ENCODE measurements at places on chromosomes 4 and X. TPM values are rescaled to one million over a fixed set of nuclear protein-coding genes. Genes with fewer than 3 reads are reported as not detected.
A peak's percentile ranks its signal among the peaks of the same experiment; 100 is the strongest.

The CXCL11 gene
- not detected for total RNA-seq

The SHROOM2 gene
- 15.4 TPM for total RNA-seq

GRCh38 chrX:7330971-7331746 is 183.2 kb upstream of the PUDP start:
- DNase-seq, result no peak

DNA sequence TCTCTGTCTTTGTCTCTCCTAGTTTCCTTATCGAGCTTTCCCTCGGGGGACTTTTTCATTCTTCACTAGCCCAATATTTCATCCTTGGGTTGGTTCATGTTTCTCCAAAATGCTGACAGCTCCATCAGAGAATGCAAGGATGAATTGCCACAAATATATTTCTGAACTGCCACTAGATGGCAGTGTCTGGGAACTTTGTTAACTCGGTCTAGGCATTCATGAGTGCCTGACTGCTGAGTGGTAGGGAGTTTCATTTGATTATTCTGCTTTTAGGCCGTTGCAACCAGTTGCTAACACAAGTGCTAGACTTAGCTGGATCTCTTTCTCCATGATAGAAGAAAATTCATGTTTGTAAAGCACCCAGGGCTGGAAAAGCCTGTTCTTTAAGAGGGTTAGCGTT is 73.5 kb upstream of the RAP2C start:
- DNase-seq, result peak; percentile 58

GRCh38 chr4:75830906-75831305 is 71.3 kb downstream of the PPEF2 start:
- DNase-seq, result no peak

DNA sequence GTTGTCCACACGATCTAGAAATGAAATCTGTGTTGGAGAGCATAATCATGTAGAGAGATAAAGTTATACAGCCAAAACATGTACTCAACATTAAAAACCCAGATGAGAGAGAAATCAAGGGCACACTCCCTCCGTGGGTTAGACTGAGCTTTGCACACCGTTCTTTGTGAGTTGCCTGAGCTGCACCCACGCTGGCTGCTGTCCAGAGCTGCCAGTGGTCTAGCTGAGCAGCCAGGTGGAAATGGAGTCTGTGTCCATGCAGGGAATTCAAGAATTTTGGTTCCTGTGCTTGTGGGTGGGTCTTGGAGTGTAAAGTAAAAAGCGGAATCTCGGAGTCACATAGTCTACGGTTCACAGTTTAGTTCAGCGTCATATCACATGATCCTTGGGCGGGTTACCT is 84.6 kb downstream of the GPR143 start:
- no peak for DNase-seq

GRCh38 chr4:150379454-150379853 is 202.5 kb upstream of the MAB21L2 start:
- no peak for DNase-seq

DNA sequence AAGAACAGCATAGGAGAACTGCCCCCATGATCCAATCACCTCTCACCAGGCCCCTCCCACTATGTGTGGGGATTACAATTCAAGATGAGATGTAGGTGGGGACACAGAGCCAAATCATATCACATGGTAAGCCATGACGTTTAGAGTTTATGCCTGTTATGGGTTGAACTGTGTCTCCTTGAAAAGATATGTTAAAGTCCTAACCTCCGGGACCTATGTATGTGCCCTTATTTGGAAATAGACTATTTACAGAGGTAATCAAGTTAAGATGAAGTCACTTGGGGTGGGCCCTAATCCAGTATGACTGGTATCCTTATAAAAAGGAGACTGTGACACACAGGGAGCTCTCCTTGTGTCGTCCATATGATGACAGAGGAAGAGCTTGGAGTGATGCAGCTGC is 25.2 kb upstream of the SLC2A9 start:
- peak; percentile 26 for DNase-seq
